Mammary epithelial cell (primary cell): ENCODE measurements at places on chromosomes 2 and 18. TPM values are rescaled to one million over a fixed set of nuclear protein-coding genes. Genes with fewer than 3 reads are reported as not detected.

ITGB6 gene
- total RNA-seq: 91.7 and 186 TPM in 2 replicates

TUBA3E gene
- not detected for total RNA-seq

PRKAG3 gene
- not detected in 2 replicates for total RNA-seq

ZNF521 gene
- 18.0 TPM for total RNA-seq

MARCO gene
- not detected for total RNA-seq

HOXD4 gene
- not detected in 2 replicates for total RNA-seq

SIGLEC15 gene
- total RNA-seq: not detected in 2 replicates

ABCG8 gene
- not detected for total RNA-seq

GRCh38 chr18:55541571-55541970, 46.4 kb downstream of the TCF4 start:
- DNase-seq: no peak

DNA sequence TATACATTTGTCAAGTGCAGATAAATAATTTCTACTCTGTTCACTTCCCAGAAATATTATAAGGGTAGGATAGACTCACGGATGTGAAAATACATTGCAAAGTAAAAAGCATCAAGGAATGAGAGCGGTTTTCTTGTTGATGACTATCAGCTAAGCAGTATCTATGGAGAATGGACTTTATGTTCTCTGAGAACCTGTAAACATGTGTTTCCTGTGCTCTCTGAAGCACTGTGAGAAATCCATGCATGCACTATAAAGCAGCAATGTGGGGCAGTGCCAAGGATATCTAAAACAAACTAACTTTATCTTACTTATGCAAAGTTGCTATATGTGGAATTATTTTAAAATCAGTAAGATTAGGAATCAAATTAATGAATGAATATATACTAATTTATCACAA, 4.4 kb upstream of the SIGLEC15 start:
- DNase-seq: no peak

- DNase-seq: no peak
Observed at GRCh38 chr2:225122007-225122406, 79.7 kb upstream of the DOCK10 start.

GRCh38 chr2:160206436-160206835, 6.4 kb upstream of the ITGB6 start:
- no peak for DNase-seq

DNA sequence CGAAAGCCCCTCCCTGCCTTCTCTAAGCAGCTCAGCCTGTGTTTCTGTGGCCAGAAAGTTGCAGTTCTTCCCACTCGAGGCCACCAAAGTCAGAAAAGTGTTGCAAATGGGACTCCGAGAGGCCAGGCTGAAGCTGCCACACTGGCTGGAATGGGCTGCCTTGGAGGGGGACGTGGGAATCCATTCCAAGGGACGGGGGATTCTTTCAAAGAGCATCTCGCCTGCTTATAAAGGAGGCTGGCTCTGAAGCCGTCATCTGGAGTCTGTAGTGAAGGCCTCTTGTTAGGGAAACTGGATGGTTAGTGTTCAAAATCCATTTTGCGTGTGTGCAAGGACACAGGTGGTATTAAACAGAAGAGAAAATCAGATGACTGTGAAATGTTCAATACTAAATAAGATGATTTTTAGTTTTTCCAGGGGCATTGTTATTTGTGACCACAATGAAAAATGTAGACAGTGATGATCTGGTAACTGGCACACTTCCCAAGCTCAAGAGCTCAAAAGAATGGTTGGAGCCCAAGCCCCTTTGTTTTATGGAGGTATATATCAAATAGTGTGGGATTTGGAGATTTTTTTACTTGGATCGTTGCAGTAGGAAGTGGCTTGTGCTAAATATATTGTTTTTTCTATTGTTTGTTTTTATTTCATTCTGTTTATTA, 782 bp downstream of the FAM228B start:
- DNase-seq: peak; percentile 43

- no peak for DNase-seq
Observed at GRCh38 chr2:197209246-197209645, 101.3 kb downstream of the ANKRD44 start.

DNA sequence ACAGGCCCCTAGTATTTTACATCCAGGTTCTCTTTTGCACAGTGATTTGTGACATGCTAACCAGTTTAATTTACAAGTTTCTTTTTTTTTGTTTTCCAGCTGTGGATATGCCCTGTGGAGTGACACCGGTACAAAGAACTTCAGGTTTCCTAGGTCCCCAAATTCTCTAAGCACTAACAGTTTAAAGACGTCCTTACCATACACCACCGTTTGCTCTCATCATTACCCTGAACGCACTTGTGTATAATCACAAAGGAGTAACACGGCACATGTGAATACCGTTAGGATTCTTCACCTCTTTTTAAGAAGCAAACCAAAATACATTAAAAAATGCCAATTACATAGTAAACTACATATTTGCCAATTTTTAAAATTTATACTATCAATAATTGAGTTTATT, 853 bp downstream of the LANCL1 start:
- DNase-seq: no peak

GRCh38 chr2:180694445-180695421, 285.7 kb upstream of the UBE2E3 start:
- DNase-seq: no peak

DNA sequence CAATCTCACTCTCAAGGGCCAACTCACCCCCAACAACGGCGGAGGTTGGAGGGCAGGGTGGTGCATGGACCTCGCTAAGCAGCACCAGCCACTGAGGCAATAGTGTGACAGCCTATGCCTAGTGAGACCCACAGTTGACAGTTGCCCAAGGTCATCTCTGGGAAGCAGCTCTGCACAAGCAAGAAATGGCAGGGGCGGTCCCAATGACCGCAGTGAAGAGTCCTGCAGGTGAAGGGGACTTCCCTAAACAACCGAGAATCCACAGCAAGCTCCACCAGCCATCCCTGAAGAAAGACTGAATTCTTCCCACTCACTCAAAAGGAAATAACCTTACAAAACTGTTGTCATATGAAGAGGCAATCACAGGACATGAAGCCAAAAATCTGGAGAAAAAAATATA, 313.4 kb upstream of the ID2 start:
- DNase-seq: no peak

DNA sequence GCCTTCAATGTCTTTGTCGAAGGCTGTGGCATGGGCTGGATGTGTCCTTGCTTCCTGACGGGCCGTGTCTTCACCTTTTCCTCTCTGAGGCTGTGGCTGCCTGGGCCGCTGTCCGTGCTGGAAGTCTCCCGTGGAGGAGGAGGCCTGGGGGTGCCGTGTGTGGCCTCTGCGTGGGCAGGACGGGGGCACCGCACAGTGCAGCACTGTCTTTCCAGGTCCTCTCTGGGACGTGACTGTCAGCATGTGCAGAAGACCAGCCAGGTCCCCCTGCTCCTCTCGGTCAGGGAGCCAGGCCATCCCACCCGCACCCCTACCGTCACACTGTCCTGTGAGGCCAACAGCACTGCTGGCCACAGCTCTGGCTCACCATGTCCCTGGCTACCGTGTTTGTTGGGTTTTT, 64.4 kb upstream of the ZNF236 start:
- no peak for DNase-seq

- DNase-seq: no peak
Observed at GRCh38 chr2:71934595-71935261, 212.9 kb downstream of the CYP26B1 start.

DNA sequence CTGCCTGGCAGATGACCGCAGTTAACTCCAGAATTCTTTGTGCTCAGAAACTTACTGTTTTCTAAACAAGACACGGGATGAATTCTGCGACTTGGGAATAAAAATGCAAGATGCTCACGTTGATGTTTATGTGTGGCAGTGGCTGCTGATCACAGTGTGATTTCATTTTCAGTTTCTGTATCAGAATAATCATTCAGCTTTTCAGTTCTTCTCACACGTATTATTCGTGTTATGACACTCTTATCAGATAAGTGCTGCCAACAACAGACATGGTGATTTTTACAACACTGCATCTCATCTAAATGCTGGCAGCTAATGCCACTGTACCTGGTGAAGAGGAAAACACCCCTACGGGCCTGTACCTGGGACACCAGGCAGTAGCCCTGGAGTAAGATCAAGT, 272.9 kb upstream of the REV1 start:
- DNase-seq: no peak

DNA sequence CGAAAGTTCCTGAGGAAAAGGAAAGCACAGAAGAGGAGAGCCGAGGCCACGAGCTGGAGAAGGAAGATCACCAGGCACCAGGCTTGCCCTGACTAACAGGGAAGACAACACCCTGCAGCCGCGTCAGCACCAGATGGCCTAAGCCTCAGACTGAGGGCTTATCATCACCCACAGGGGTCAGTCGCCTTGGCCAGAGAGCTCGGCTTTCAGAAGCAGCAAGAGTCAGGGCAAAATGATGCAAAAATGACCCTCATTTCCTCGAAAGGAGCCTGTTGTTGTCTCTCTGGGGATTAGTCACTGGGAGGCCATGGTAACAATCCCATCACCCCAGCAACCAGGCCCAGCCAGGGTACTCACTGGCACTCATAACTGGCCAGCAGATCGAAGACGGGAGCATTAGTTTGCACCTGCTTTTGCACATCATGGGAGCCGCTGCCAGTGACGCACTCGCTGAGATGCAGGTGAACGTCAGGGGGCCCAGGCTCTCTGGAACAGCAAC, 42.7 kb upstream of the ZFP36L2 start:
- DNase-seq: no peak

DNA sequence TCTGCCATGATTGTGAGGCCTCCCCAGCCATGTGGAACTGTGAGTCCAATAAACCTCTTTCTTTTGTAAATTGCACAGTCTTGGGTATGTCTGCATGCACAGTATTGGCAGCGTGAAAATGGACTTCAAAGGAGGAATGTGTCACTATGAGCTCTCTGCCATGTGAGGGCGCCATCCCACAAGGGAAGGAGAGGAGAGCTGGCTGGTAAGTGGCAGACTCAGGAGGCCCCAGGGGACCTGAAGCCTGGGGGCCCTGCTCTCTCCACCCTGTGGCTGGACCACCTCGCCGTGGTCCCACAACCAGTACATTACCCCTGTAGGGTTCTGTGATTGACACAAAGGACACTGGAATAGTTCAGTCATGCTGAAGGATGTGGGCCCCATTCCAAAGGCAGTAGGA, 122.1 kb downstream of the RPIA start:
- DNase-seq: no peak

DNA sequence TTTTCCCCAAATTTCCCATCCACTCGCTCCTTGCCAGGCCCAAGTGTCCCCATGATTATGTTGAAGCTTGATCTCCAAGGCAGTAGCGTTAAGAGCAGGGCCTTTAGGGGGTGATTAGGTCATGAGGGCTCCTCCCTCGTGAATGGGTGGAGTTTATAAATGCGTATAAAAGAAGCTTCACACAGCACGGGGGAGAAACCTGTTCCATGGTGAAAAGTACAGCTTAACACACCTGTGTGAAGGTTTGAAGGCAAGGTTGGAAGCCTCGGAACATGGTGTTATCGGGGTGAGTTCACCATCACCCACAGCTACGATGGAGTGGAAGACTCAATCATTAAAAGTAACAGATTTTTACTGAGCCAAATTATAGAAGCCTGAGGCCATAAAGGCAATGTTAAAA, 137.4 kb upstream of the ALKAL2 start:
- DNase-seq: no peak

GRCh38 chr2:172288603-172289002, 138.8 kb upstream of the ITGA6 start:
- DNase-seq: peak; percentile 94
